Transverse colon (tissue), 4 donors: ENCODE measurements at places on chromosomes 4 and X. TPM values are rescaled to one million over a fixed set of nuclear protein-coding genes. Genes with fewer than 3 reads are reported as not detected.

DNA sequence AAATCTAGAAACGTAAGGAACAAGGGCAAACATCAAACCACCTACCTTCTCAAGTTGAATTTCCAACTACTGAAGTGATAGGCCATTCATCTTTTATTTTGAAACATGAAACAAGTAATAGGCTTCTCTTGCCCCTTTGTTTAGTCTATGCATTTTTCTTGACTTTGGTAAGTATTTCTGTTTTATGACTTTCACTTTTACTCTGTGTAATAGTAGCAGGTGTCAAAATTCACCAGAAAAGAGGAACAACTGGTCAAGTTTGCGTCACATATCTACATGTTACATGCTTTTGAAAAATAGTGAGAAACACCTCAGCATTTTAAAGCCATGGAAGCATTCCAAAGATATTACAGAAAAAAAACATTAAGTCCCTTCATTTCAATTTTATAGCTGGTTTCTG lies 157.1 kb upstream of the FTHL17 start:
- DNase-seq: no peak

- DNase-seq: no peak
Observed at GRCh38 chrX:3160756-3161155, 119.5 kb downstream of the ARSF start.

DNA sequence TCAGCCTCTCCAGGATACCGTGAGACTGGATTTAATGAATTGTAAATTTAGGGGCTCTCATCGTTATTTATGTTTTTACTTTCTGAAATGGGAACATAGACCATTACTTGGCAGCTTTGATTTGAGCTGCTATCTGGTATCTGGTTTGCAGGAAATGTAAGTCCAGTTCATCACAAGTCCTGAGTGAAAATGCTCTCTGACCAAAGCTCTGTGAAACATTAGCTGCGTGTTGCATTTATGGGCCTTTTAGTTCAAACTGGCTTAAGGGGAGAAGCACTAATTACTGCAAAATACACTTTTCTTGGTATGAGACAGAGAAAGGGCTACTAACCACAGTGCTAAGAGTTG lies 420 bp downstream of the CC2D2A start:
- DNase-seq: no peak

- DNase-seq: no peak
Observed at GRCh38 chrX:45479196-45479834, 278.6 kb upstream of the DIPK2B start.

DNA sequence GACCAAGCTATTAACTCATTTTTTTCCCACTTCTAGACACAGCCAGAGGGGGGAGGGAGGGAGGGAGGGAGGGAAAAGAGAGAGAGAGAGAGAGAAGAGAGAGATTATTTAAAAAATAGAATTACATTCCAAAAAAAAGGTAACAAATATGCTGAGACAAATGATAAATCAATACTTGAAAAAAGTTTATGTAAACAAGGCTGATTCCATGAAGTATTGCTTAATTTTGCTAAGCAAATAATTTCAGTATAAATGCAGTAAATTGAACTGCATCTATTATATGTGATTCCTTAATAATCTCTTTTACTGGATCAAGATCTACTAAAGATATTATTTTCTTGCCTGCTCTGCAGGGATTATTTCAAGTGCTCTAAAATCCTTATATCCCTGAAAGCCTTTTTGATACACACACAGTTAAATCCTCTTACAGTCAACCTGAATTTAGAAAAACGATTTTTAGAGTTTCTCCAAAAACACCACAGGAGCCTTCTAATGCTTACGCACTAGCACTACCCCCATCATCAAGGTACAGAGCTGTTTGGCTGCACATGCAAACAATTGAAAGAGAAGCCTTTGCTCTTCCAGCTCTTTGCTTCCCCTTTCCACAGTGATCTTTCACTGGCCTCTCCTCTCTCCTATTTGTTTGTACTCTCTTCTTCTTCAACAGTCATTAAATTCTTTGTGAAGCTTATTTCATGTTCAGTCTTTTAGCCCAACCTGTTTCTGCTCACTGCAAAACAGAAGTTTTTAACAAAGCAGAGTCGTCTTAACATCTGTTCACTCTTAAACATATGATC lies 426.3 kb upstream of the FAM241A start:
- no peak for DNase-seq

- DNase-seq: no peak
Observed at GRCh38 chr4:116733370-116733769, 352.0 kb downstream of the TRAM1L1 start.

DNA sequence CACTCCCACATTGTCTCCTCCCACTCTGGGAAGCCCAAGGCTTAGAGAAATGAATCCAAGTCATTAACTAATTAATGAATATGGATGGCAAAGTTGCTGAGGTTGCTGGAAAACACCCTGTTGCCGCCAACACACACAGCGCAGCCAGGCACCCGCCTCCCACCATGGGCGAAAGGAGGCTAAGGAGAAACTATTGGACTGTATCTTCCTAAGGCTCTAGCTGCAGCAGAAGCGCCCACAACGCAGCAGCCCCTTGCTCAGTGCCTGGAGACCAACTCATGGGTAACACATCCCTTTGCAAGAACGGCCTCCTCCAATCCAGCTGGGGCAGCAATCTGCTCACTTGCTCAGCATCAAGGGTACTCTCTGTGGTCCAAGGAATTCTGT lies 34.2 kb downstream of the TSC22D3 start:
- no peak for DNase-seq

GRCh38 chr4:6974138-6974848 lies 64.7 kb downstream of the TBC1D14 start:
- DNase-seq: peak; percentile 87

DNA sequence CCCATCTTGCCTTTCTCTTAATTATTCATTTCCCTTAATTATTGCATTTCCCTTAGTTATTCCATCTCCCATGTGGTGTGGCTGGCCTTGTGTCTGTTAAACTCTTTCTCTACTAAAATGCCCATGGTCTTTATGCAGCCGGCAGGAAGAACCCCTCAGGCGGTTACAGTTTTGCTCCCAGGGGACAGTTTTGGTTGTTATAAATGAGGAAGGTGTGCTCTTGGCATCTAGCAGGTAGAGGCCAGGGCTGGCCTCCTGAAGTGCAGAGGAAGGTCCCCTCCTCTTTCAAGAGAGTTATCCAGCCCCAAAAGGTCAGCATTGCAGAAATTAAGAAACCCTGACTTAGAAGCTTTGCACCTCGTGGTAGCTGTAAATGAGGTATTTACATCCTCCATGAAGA lies 18.0 kb downstream of the TBL1X start:
- DNase-seq: no peak

DNA sequence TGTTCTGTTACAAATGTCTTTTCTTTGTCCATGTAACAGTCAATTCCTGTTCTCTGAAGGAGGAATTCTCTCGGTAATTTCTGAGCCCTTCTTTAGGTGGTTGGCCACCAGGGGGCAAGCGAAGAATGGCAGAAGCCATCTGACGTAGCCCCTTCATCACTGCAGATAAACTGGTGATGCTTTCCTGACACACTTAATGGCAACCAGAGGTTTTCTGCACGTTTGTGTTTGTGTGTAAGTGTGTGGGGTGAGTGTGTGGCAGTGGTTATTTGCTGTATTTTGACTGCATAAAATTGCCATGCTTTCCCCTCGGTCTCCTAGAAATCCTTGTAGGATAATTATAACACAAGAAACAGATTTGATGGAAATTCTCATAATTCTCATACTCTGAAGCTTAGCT lies 64.8 kb upstream of the STOX2 start:
- DNase-seq: peak; percentile 81

GRCh38 chrX:74408304-74408703 lies 13.0 kb upstream of the SLC16A2 start:
- DNase-seq: no peak

TIGD4 gene
- not detected for total RNA-seq

DSPP gene
- total RNA-seq: not detected

EDA gene
- total RNA-seq: 0.37 TPM

PDCL2 gene
- not detected for total RNA-seq

BMPR1B gene
- 0.64 TPM for total RNA-seq

ABLIM2 gene
- total RNA-seq: 17.2 TPM

GIMD1 gene
- total RNA-seq: not detected

ATP1B4 gene
- not detected for total RNA-seq

TKTL1 gene
- not detected for total RNA-seq
